Left hindlimb (tissue), 1 donor: ENCODE measurements at places on chromosomes 6 and 20.

DNA sequence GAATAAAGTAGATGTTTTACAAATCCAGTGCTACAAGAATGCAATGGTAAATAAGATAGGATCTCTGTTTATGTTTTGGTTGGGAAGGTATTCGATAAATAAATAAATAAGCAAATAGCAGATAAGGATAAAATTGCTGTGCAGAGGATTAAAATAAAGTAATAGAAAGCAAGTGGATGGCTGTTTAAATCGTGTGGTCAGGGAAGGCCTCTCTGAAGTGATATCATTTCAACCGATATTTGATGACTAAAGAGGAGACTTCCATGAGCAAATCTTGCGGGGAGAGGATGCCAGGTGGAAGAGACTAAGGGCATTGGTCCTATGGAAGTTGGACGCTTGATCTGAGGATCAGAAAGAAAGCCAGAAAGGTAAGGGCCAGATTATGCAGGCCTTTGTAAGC is 92.0 kb upstream of the CCN2 start:
- no peak for DNase-seq

DNA sequence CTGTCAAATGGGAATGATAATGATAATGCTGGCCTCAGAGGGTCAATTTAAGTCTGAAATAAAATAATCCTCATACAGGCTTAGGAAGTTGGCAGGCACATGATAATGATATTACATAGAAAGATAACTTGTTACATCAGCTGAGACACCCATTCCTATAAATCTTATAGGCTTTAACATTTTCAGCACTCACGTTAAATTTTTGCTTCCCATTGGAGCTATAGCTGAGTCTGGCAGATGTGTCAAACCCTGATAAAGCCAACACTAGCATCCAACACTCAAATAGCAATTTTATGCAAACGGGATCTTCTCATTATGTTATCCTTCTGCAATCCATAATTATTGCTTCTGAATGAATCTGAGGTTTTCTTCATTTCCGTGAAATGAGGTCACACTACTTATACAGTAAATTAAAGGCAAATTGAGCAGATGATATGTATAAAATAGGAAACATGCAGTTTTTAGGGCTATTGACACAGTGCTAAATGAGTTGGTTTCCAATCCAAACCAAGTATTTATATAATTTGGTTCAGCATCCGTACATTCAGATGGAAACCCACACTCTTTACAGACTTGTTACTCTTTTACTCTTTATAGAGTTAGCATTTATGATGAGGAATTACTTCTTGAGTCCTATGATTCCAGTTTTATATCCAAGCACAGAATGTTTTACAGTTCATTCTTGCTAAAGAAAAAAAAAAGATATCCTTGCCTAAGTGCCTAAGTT is 481.6 kb downstream of the BTBD3 start:
- no peak for DNase-seq

- DNase-seq, result no peak
Measured at GRCh38 chr6:66522864-66523263, 815.8 kb upstream of the EYS start.

- DNase-seq, result no peak
Measured at GRCh38 chr6:29559524-29560287, at the start of gene UBD. UBD (minus strand) TSS chr6:29559732; CDS start chr6:29559701, 31 bp downstream.

- DNase-seq, result no peak
Measured at GRCh38 chr20:38811769-38812168, 6.3 kb downstream of the PPP1R16B start.

GRCh38 chr6:35428421-35429149 is 23.6 kb upstream of the FANCE start:
- DNase-seq, result no peak

- no peak for DNase-seq
Measured at GRCh38 chr20:58714923-58715351, 22.3 kb downstream of the NPEPL1 start.

DNA sequence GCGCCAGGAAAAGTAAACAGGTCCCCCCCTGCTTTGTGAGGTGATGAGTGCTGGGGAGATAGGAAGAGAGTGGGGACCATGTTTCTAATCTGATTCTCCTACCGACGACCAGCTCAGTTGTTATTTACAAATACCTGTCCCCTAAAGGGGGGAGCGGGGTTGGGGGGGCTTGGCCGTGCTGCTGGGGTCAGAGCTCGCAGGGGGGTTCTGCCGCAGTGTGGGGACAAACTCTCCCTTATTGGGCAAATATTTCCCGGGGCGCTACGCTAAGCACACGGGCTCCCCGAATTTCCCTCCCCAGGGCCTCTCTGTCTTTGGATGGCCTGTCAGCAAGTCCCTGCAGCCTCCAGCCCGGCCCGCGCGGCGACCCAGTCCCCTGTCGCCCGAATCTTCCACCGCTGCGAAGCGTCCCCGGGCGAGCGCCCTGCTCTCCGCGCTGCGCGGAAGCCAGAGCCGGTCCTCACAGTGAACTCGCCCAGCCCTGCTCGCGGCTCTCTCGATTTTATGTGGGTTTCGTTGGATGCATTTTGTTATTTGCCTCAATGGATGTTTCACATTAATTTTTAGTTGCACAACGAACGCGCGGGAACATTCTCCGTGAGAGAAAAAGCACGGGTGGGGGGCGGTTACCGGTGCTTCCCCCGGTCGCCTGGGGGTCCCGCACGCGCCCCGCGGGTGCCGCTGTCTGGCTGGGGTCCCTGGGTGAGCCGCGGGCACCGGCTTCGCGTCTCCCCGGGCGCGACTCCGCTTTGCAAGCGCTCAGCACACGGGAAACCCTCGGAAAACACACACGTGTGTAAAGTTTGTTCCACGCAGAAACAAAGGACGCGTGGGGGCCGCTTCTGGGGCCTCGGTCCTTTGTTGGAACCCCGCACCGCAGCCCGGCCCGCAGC is 1.5 kb upstream of the STX16 start:
- DNase-seq, result peak; percentile 44

- no peak for DNase-seq
Measured at GRCh38 chr6:121393731-121394505, 41.5 kb upstream of the GJA1 start.

DNA sequence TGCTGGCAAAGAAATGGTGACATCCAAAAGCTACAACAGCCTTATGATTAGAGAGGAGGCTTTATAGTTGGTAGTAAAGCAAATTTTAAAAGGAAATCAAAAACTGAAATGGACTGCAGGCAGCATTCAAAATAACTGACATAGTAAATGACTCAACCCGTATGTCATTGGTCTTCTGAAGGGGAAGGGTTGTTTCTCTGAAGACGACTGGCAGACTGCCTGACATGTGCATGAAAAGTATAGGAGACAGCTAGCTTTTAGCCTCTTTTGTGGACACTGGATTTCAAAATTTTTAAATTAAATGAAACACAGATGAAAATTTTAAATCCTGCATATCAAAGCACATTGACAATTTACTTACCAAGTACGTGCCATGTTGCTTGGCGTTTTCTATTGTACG is 90.7 kb downstream of the TRMT6 start:
- DNase-seq, result no peak

DNA sequence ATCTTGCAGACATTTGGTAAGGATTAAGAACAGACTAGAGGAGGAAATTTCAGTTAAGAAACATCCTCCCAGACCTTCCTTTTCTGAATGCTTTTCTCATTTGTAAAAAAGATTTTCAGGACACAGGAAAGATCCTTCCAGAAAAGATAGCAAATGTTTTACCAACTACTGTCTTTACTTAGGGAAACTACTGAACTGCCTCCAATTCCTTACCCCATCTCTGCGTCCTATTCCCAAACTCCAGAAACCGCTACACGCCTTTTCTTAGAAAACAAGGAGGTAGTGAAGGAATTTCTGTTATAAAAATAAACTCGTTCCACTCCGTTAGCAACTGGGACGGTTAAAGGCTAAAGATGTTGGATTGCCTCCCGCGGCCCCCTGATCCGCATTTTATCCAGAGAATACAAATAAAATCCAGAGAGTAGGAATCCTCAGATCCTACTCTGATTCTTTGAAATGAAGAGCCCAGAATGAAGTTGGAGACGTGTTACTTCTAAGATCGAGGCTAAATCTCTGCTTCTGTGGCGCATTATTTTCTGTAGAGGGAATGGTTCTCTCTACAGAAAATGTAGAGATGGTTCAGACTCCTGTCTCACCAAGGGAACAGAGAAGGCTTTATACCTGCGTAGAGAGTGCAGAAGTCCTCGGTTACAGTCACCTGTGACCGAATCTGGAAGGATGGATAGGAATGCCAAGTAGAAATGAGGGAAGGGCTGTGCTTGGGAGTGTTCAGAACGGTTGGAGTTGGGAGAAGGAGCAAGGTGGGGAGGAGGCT is 133.0 kb downstream of the GPX5 start:
- DNase-seq, result no peak

GRCh38 chr6:147869869-147870268 is 361.4 kb downstream of the SAMD5 start:
- no peak for DNase-seq

GRCh38 chr6:36160147-36160760 is 29.9 kb downstream of the MAPK13 start:
- DNase-seq, result no peak

GRCh38 chr6:17061097-17061496 is 40.8 kb upstream of the STMND1 start:
- no peak for DNase-seq

GRCh38 chr6:134544737-134545136 is 226.8 kb upstream of the SGK1 start:
- no peak for DNase-seq

DNA sequence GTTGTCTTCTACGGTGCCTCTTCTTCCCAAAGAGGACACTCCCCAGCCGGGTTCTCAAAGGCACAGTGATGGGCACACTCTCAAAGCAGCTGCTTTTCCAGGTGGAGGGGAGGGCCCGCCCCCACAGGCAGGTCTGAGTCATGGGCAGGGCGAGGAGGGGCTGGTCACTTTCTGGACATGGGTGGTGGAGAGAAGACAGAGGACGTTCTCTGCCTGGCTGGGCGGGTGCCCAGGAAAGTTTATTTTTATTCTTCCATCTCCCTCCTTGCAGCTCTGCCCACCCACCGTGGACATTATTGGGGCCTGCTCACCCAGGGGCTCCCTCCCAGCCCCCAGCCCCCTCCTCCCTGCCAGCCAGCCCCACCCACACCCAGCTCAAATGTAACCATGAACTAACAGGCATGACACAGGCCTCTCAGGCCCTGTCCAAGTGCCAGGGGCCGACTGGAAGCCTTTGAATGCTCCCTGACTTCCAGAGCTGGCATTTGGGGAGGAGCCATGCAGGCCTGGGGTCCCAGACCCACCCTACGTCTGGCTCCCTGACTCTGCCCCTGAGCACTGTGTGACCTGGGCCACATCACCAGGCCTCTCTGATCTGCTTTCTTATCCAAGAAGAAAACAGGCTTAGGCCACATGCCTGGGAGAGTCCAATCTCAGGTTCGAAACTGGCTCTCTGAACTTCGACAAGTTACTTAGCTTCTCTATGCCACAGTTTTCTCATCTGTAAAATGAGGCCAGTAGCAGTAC is 8.0 kb downstream of the TGM2 start:
- no peak for DNase-seq

DNA sequence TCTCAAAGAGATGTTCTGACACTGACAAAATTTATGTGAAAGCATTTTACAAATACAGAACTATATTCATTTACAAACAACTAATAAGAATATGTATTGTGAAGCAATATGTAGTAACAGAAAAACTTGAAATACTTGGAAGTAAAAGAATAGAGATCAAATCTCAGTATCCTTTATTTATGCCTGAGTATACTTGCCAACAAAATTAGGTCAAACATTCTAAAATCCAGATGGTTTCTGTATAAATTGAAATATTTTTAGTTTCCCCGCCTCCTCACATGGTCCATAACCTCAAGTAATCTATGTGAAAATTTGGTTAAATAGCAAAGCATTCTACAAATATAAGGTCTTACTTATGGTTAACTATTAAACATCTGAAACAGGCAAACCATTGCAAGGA is 545.4 kb downstream of the EYS start:
- DNase-seq, result no peak

DNA sequence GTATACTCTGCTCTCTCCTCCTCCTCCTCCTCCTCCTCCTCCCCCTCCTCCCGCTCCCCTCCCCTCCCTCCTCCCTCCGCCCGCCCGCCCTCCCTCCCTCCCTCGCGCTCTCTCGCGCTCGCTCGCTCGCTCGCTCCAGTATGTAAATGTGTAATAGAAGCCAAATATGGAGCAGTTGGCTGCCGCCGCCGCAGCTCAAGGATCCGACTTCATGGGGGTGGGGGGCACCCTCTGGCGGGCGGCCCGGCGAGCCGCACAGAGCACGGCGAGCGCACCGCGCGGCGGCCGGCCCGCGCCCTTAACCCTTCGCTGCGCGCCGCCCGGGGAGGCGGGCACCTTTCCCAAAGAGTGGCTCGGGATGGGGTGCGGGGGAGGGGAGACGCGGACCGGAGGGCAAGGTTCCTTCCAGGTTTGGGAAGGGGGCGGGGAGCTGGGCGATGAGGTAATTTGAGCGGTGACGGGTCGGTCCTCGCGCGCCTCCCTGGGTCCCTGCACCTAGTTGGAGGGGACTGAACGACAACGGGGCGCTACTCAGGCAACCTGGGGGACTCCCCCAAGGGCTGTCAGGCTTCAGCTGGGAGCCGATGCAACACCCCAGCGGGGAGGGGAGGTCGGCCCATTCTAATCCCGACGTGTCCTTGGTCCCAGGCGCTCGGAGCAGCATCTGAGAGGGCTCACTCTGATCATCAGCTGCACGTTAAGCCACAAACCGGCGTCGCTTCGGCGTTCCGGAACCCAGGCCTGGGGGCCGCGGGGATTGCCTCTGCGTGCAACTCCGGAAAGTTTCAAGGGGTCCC is 409 bp upstream of the ATXN1 start:
- peak; percentile 92 for DNase-seq

- no peak for DNase-seq
Measured at GRCh38 chr6:42637681-42638080, 73.9 kb downstream of the UBR2 start.

GRCh38 chr6:137405806-137406205 is 88.4 kb downstream of the OLIG3 start:
- no peak for DNase-seq

- DNase-seq, result no peak
Measured at GRCh38 chr6:125872259-125872921, 81.6 kb downstream of the NCOA7 start.

DNA sequence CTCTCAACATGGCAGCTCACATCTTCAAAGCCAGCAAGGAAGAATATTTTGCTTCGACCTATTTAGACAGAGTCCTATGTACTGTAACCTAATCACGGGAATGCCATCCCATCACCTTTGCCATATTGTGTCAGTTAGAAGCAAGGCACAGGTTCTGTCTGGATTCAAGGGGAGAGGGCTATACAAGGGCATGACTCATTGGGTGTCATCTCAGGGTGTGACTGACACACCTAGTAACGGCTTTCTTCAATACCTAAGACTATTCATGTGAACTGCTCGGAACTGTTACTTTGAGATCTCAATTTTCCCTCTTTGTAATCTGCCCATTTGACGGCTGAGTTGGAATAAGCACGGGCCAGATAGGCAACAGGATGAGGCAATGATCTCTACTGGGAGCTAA is 135.6 kb upstream of the HDGFL1 start:
- DNase-seq, result no peak

GRCh38 chr20:23205211-23205610 is 119.1 kb upstream of the CD93 start:
- DNase-seq, result no peak
